Kidney epithelial cell (primary cell): ENCODE measurements at places on chromosomes 1 and 21. TPM values are rescaled to one million over a fixed set of nuclear protein-coding genes. Genes with fewer than 3 reads are reported as not detected.

OLFML2B gene
- 3.1 and 5.5 TPM in 2 replicates for total RNA-seq

GRCh38 chr1:97423403-97423802 lies 497.4 kb downstream of the DPYD start:
- DNase-seq = no peak

GRCh38 chr1:10652626-10653025 lies 143.8 kb downstream of the CASZ1 start:
- DNase-seq = no peak

KCNK1 gene
- total RNA-seq = 6.2 and 6.3 TPM in 2 replicates

LAMB3 gene
- 343 and 348 TPM in 2 replicates for total RNA-seq

F13B gene
- not detected in 2 replicates for total RNA-seq

DNA sequence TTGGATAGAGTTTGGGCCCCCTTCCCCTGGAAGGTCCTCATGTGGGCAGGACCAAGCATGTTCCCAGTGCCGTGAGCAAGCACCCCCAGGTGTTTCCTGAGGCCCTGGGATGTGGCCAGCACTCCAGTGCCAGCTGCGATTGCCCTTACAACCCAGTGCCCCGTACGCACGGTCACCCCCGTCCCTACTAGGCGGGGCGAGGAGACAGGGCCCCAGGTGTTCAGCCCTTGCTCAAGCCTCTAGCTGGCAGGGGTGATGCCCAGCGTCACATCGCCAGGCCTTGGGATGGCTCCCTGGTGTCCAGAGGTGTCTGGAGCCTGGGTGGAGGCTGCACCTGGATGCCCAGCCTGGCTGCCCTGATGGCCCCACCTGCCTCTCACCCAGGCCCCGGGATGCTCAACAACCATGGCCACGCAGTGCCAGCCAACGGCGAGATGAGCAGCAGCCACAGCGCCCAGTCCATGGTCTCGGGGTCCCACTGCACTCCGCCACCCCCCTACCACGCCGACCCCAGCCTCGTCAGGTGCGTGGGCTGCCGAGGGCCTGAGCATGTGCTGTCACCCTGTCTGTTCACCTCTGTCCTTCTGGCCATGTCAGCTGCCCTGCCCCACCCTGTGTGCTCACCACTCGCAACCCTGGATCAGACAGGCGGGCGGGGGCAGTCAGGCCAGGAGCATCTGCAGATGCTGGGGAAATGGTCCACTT lies 21.6 kb upstream of the CCDC27 start:
- DNase-seq = no peak

DNA sequence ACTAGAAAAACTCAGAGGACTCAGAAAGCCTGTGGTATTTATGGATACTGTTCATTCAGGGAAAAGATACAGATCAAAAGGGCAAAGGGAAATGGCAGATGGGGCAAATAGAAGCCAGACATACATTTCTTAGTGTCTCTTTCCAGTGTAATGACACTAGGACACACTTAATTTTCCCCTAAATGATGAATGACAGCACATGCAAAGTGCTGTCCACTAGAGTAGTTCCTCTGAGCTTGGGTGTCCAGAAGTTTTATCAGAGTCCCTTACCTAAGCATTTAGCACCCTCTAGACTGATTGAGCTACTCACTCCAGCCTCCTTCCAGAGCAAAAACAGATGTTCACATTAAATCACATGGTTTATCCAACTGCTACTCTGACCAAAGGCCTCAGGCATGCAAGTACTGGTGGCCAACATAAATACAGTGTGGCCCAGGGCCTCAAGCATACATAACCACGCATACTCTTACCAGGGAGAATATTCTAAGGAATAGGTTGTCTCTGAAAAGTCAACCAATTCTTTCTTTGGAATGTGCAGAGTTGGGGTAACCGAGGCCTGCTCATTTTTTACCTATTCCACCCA lies 166.9 kb downstream of the NCAM2 start:
- peak; percentile 4 for DNase-seq

GRCh38 chr21:15159382-15160020 lies 94.7 kb upstream of the NRIP1 start:
- no peak for DNase-seq

GRCh38 chr1:164609089-164609488 lies 50.1 kb downstream of the PBX1 start:
- DNase-seq = no peak
